ENCODE measurements at places on chromosomes 6 and 20.
A peak's percentile ranks its signal among the peaks of the same experiment; 100 is the strongest.

DNA sequence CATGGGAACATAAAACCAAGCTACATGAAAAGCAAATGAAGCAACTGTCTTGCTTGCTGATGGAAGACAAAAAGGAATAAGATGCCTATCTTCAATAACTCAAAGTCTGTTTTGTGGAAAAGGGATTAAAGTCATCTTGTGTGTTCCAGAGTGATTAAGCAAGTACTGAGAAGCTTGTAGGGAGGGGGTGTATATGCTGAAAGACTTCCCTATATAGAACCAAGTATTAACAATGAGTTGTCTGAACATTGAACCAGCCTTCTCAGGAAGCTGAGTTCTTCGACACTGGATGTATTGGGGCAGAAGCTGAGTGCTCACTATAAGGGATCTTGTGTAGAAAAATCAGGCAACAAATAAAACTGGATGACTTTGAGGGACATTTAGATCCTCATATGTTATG is 451.8 kb downstream of the CD83 start:
- no peak for DNase-seq

- DNase-seq, result no peak
These were observed 55.0 kb downstream of the QKI start for GRCh38 chr6:163469459-163469985.

- no peak for DNase-seq
These were observed 21.6 kb upstream of the CCN2 start for GRCh38 chr6:131972741-131973140.

GRCh38 chr20:54209216-54209813 is 1.4 kb downstream of the PFDN4 start:
- DNase-seq, result no peak

DNA sequence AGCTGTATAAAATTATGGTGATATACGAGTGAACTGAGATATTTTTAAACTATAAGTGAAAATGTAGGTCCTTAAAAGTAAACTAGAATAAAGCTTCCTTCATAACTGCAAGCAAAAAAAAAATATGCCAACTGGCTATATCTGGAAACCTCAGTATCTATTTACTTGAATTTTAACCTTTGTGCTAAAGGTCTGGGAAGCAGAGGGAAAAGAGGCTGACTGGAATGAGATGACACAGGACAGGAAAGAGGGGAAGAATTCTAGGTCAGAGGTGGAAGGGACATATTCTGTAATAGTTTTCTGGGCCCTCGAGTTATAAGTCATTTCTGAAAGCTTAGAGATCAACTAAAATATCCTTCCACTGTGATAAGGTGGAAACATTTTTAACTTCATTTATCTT is 46.8 kb downstream of the AIG1 start:
- no peak for DNase-seq

DNA sequence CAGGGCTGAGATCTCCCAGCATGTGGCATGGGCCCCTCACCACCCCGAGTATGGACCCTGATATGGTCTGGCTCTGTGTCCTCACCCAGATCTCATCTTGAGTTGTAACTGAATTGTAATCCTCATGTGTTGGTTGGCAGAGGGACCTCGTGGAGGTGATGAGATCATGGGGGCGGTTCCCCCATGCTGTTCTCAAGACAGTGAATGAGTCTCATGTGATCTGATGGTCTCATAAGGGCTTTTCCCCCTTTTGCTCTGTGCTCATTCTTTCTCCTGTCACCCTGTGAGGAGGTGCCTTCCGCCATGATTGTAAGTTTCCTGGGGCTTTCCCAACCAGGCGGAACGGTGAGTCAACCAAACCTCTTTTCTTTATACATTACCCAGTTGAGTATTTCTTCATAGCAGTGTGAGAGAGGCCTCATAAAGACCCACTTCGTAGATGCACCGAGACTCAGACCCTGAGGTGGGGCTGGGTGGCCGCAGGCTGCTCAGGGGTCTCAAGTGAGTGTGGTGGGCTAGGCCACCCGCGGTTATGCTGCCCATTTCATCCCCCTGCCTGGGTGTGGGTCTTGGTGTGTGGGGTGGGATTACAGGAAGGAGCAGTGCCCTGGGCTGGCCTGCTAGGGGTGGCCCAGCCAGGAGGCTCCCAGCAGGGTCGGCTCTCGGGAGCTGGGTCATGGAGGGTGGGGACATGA is 26.2 kb upstream of the GATA5 start:
- peak; percentile 30 for DNase-seq

DNA sequence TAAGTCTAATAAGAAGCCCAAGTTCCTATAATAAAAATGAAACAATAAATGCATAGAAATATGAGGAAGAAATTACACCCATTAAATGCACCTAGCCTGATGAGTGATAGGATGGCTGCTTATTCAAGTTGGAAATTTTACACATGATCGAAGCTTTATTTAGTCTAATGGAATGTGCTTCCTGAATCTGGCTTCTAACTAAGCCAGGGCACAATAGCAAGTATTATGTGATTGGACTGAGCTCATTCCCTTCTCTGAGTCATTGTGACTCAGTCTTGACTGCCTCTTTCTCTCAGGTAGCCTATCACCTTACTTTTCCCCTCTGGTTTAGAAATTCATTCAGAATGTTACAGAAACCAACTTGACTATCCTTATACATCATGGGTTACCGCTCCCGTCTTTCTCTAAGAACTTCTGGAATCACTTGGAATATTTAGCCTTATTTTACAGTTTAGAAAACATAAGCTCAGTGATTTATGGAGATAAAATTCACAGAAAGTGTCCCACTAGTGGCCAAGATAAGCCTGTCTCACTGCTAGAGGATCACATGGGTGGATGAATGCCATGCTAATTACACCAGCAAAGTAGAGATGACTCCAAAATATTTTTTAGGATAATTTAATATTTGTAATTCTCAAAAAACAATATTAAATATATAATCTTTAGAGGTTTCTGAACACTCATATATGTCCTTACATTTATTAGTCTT is 505.3 kb upstream of the JAG1 start:
- DNase-seq, result no peak

DNA sequence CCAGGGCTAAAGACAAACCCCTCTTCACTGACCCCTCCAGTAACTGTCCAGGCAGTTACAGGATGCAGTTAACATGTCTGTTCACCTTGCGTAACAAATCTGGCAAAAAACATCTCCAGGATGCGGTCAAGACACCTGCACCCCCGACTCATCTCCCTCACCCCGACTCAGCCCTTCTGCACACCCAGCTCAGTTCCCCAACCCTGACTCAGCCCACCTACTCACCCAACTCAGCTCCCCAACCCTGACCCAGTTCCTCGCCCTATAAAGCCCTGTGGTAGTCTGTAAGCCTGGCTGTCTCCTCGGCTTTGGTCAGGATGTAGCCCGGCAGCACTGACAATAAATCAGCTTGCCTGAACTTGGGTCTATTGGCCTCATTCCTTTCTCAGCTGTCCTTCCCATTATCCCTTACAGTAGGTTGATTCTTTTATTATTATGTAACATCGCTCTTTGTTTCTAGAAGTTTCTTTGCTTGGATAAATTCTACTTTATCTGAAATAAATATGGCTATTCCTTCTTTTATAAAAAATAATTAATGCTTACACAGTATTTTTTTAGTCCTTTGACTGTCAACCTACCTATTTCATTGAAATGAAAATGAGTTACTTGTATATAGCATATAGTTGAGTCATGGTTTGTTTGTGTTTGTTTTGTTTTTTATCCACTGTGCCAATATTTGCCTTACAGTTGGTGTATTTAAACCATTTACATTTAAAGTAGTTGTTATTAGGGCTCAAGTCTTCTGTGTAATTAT is 12.9 kb upstream of the ADTRP start:
- DNase-seq, result no peak

- DNase-seq, result no peak
These were observed 78.4 kb downstream of the RNF144B start for GRCh38 chr6:18465410-18466154.

DNA sequence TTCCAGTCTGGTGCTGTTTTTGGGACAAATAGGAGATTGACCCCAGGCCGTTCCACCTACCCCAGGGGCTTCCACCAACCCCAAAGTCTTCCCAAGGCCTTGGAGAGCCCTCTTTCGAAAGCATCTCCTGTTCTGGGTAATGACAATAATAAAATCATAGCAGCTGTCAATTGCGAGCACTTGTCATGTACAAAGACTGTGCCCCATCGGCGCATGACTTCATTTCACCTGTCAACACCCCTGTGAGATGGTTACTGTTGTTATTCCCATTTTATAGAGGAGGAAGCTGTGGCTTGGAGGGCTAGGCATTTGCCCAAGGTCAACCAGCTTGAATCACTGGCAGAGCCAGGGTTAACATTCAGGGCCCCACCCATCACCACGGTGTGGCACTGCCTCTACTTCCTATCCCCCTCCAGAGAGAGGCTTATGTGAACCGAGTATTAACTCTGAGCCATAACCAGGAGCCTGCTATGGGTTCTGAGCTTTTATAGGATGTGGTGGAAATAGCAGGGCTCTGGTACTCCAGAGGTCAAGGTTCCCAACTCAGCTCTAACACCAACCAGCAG is 51.2 kb downstream of the HNF4A start:
- DNase-seq, result no peak

DNA sequence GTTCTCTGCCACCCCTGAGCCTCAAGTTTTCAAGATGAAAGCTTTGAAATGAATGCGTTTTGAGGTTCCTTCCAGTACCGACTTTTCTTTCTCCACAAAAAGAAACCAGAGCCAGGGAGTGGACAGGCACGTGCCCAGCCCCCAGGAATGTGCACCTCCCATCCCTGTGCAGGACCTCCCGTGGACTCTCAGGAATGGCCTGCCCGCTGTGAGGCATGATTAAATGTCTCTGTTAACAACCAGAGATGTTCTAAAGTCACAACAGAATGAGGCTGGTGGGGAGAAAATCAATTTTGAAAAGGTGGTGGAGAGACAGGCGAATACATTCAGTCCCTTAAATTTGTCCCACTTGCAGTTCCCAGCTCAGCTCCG is 1.5 kb downstream of the TGM3 start:
- DNase-seq, result no peak

GRCh38 chr6:145238787-145239186 is 496.5 kb downstream of the EPM2A start:
- DNase-seq, result no peak

- no peak for DNase-seq
These were observed 35.6 kb downstream of the SUN5 start for GRCh38 chr20:32968478-32969241.

DNA sequence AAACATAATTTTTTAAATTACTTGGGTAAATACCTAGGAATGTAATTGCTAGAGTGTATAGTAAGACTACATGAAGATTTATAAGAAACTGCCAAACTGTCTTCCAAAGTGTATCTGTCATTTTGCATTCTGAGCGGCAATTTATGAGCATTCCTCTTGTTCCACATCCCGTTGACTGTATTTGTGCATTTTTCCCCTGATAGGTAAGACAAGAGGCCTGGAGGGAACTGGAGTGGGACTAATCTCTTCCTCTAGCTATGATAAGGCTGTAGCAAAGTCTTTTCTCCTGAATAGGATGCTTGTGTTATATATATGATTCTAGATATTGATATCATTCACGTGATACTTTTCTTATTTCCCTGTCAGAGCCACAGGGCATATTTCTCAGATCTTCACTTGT is 1557.5 kb downstream of the GRIK2 start:
- DNase-seq, result no peak

GRCh38 chr6:63372951-63373533 is 53.3 kb upstream of the LGSN start:
- DNase-seq, result no peak

- no peak for DNase-seq
These were observed 19.6 kb downstream of the SLC22A2 start for GRCh38 chr6:160238761-160239751.

GRCh38 chr20:49460916-49461315 is 21.6 kb downstream of the KCNB1 start:
- DNase-seq, result no peak

- DNase-seq, result no peak
These were observed at the start of gene TREML2 for GRCh38 chr6:41200901-41201763. Gene TREML2 (minus strand): TSS chr6:41201149. CDS start chr6:41201008, 141 bp downstream.

GRCh38 chr6:31851485-31851832 is 11.2 kb downstream of the NEU1 start:
- DNase-seq, result no peak

DNA sequence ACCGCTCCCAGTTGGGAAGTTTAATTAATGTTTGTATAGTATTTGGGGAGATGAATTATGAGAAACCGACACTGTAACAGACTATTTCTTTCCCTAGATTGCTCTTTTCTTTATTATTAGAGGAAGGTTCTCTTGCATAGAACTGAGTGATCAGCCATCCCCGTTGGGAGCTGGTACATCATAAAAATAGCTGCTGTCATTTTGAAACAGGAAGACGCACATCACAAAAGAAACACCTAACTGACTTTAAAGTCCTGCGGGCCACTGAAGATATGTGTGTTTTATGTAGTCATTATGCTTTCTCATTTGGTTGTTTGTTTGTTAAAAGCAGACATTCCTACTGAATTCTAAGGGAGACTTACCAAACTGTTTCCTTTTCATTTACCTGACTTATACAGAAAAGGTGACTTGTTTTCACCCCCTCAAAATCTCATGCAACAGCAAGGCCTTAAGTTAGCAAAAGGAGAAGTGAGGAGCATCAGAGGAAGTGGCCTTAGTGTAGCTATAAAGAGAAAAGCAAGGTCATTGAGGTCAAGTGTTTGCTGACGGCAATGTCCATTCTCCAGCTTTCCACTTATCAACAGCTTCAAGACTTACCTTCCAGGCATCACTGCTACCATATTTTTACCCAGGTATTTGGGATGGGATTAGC is 91.0 kb downstream of the PKHD1 start:
- no peak for DNase-seq

- peak; percentile 56 for DNase-seq
These were observed 40.6 kb downstream of the ISM1 start for GRCh38 chr20:13261460-13262301.

- DNase-seq, result no peak
These were observed 303.6 kb upstream of the FERMT1 start for GRCh38 chr20:6426287-6426891.

GRCh38 chr20:40320517-40321011 is 368.5 kb downstream of the MAFB start:
- no peak for DNase-seq

GRCh38 chr6:36329798-36330291 is 6.8 kb downstream of the BNIP5 start:
- DNase-seq, result no peak

DNA sequence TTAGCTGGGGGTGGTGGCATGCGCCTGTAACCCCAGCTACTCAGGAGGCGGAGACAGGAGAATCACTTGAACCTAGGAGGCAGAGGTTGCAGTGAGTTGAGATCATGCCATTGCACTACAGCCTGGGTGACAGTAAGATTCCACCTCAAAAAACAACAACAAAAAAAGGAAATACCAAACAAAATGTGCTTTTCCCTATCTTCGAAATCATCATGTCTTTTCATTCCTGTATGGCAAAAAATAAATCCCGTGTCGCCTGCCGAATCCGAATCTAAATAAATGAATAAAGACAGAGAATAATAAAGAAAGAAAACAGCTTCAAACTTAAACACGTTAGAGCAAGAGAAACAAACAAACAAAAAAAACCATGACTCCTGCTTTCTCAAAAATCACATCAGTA is 11.8 kb downstream of the B4GALT5 start:
- DNase-seq, result no peak

GRCh38 chr6:101534821-101535220 is 141.3 kb downstream of the GRIK2 start:
- DNase-seq, result no peak

DNA sequence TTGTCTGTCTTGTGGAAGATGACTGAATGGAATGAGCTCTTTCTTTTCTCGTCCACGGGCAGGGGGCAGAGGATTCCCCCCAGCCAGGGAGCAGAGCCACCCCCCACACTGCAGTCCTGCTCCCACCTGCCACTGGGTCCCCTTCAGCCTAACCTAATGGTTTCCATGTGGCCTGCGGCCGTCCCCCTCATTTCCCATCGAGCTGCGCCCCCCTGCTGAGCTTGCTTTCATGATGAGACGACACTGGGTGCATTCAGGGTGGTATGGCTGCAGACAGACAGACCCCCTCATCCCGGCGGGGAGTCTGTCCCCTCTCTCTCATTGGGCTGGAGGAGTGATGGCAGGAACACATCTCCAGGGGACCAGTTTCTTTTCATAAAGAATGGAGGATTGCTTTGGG is 140.8 kb downstream of the DTNBP1 start:
- no peak for DNase-seq
